ENCODE measurements at places on chromosomes 5 and 9.

GRCh38 chr5:168802337-168802736 lies 223.2 kb upstream of the PANK3 start:
- H3K4me1 ChIP-seq = no peaks in the 10 kb centered on the region
- H3K27me3 ChIP-seq = no peaks in the 10 kb centered on the region
- H3K4me3 ChIP-seq = no peak overlapping the region
- H3K27ac ChIP-seq = no peak overlapping the region

- no peaks in the 10 kb centered on the region for H3K36me3 ChIP-seq
- peaks cover 13% of the 10 kb centered on the region for H3K4me1 ChIP-seq
- no peak for DNase-seq
- H3K27me3 ChIP-seq = no peaks in the 10 kb centered on the region
These were observed 48.4 kb upstream of the APC start for GRCh38 chr5:112689155-112689909.

- H3K4me1 ChIP-seq = no peaks in the 10 kb centered on the region
- DNase-seq = no peak
- no peak overlapping the region for H3K4me3 ChIP-seq
- H3K36me3 ChIP-seq = no peaks in the 10 kb centered on the region
- no peak overlapping the region for H3K27ac ChIP-seq
These were observed 102.7 kb downstream of the TMEM215 start for GRCh38 chr9:32886021-32886420.

GRCh38 chr9:20619487-20620200 lies 2.7 kb downstream of the MLLT3 start:
- no peak overlapping the region for H3K4me3 ChIP-seq
- H3K4me1 ChIP-seq = peaks cover 39% of the 10 kb centered on the region
- DNase-seq = no peak
- peaks cover 15% of the 10 kb centered on the region for H3K27me3 ChIP-seq

DNA sequence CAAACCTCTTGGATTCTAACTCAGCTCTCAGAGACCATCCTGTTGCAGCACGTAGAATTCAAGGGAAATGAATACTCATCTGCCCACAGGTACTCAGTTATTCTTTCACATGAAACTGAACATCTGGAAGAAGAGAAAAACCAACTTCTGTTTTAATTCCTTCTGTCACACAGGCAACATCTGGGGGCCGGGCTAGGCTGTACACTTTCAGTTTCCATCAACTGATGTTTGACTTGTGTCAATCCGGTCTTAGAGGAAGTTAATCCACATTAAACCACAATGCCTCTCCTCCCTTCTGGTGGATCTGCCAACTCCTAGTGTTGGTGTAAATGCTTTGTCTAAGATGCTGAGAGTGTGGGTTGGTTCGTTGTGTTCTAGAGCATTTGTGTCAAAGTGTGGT lies 17.6 kb downstream of the DMRT3 start:
- no peak overlapping the region for H3K4me3 ChIP-seq
- H3K4me1 ChIP-seq = no peaks in the 10 kb centered on the region
- peaks cover 4% of the 10 kb centered on the region for H3K27me3 ChIP-seq
- no peaks in the 10 kb centered on the region for H3K36me3 ChIP-seq

GRCh38 chr5:124743602-124744169 lies 2.8 kb downstream of the ZNF608 start:
- peak; percentile 67 for DNase-seq
- H3K4me1 ChIP-seq = peaks cover 68% of the 10 kb centered on the region
- H3K27ac ChIP-seq = peak overlapping the region; percentile 93
- H3K27me3 ChIP-seq = no peaks in the 10 kb centered on the region
- peak overlapping the region; percentile 58 for H3K4me3 ChIP-seq

- no peak overlapping the region for H3K4me3 ChIP-seq
- H3K36me3 ChIP-seq = no peaks in the 10 kb centered on the region
- no peaks in the 10 kb centered on the region for H3K27me3 ChIP-seq
- H3K4me1 ChIP-seq = no peaks in the 10 kb centered on the region
- no peak for DNase-seq
- H3K27ac ChIP-seq = no peak overlapping the region
These were observed 248.8 kb downstream of the ISL1 start for GRCh38 chr5:51632027-51632426.

DNA sequence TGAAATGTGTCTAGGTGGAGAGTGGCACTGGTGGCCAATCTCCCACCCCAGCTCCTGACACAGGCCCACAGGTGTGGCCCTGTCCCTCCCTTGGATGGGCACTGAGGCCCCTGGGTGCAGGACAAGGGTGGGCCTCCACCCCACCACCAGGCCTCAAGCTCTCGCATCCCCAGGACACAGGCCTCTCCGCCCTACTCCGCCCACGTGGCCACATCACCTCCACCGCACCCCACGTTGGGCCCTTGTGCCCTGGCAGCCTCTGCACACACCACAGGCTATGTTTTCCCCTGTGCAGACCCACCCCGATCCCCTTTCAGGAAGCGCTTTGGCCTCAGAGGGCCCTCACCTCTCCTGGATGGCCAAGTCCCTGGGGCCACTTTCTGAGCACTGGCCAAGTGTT lies 54.7 kb downstream of the SECISBP2 start:
- no peak overlapping the region for H3K4me3 ChIP-seq
- H3K27me3 ChIP-seq = no peaks in the 10 kb centered on the region
- DNase-seq = no peak

- peaks cover 5% of the 10 kb centered on the region for H3K4me1 ChIP-seq
- H3K27me3 ChIP-seq = no peaks in the 10 kb centered on the region
- no peak overlapping the region for H3K4me3 ChIP-seq
- H3K36me3 ChIP-seq = peaks cover 15% of the 10 kb centered on the region
- DNase-seq = no peak
- no peak overlapping the region for H3K27ac ChIP-seq
These were observed 87.0 kb downstream of the SLF1 start for GRCh38 chr5:94705427-94705826.

DNA sequence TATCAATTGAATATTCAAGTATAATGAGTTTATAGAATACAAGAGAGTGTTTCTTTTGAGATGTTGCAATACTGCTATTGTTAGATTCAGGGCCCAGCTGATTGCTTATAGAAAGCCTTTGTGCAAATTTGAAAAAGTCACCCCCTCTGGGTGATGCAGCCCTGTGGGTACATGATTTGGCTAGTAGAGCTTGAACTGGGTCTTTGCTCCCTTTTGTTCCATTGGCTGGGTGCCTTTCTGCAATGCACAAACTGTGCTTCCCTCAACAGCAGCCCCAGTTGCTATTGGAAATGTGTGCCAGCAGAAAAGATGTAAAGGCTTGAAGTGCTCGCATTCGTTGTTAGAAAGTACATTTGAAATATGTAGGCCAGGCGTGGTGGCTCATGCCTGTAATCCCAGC lies 61.8 kb upstream of the CEMIP2 start:
- H3K4me1 ChIP-seq = no peaks in the 10 kb centered on the region
- DNase-seq = no peak
- H3K36me3 ChIP-seq = no peaks in the 10 kb centered on the region
- H3K27me3 ChIP-seq = no peaks in the 10 kb centered on the region
- no peak overlapping the region for H3K27ac ChIP-seq

GRCh38 chr5:154485850-154486426 lies 7.9 kb upstream of the HAND1 start:
- no peak for DNase-seq
- H3K27ac ChIP-seq = no peak overlapping the region
- no peaks in the 10 kb centered on the region for H3K36me3 ChIP-seq
- H3K27me3 ChIP-seq = peaks cover 80% of the 10 kb centered on the region
- peaks cover 10% of the 10 kb centered on the region for H3K4me1 ChIP-seq
- H3K4me3 ChIP-seq = no peak overlapping the region

- no peaks in the 10 kb centered on the region for H3K4me1 ChIP-seq
- no peak overlapping the region for H3K27ac ChIP-seq
- no peak for DNase-seq
- no peak overlapping the region for H3K4me3 ChIP-seq
These were observed 52.5 kb upstream of the NCS1 start for GRCh38 chr9:130119519-130120298.

DNA sequence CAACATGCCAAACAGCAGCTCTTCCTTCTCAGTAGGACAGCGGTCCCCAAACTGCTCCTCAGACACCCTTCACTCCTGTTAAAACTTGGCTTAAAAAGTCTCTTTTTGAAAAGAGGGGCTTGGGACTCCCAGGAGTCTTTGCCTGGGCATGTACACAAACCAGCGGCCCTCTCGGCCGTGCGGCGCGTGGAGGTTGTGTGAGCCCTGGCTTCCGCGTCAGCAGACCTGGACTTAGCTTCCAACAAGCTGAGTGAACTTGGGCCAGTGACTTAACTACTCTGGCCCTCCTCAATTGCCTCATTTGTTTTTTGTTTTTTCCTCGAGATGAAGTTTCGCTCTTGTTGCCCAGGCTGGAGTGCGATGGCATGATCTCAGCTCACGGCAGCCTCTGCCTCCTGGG lies 15.3 kb upstream of the NTNG2 start:
- no peaks in the 10 kb centered on the region for H3K27me3 ChIP-seq
- DNase-seq = no peak
- H3K36me3 ChIP-seq = no peaks in the 10 kb centered on the region
- no peak overlapping the region for H3K27ac ChIP-seq
- H3K4me1 ChIP-seq = peaks cover 3% of the 10 kb centered on the region

All from B cell (primary cell).